ENCODE measurements at places on chromosomes 7 and 10. TPM values are rescaled to one million over a fixed set of nuclear protein-coding genes. Genes with fewer than 3 reads are reported as not detected.
A peak's percentile ranks its signal among the peaks of the same experiment; 100 is the strongest.

GRCh38 chr10:117503244-117504205, 39.0 kb upstream of the EMX2 start:
- H3K4me3 ChIP-seq = no peak overlapping the region
- H3K27ac ChIP-seq = no peak overlapping the region
- DNase-seq = no peak
- H3K4me1 ChIP-seq = no peaks in the 10 kb centered on the region
- no peaks in the 10 kb centered on the region for H3K36me3 ChIP-seq

Gene CLRN3
- not detected for total RNA-seq

DNA sequence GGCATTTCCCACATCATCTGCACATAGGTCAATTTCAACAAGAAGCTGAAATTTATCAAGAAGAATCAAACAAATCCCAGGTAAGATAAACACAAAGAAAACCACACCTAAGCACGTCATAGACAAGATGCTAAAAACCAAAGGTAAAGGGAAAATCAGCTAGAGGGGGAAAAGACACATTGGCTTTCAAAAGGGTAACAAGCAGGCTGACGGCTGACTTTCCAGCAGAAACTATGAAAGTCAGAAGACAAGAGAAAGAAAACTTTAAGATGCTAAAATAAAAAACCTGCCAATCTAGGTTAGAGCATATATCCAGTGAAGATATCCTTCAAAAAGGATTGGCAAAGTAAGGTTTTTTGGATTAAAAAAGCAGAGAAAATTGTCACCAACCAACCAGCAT, 59.9 kb upstream of the RHEB start:
- H3K27ac ChIP-seq = no peak overlapping the region
- no peaks in the 10 kb centered on the region for H3K27me3 ChIP-seq
- H3K4me1 ChIP-seq = no peaks in the 10 kb centered on the region
- peaks cover 12% of the 10 kb centered on the region for H3K36me3 ChIP-seq
- H3K4me3 ChIP-seq = no peak overlapping the region
- DNase-seq = no peak

Gene ACTR3C
- 4.6 TPM for total RNA-seq

DNA sequence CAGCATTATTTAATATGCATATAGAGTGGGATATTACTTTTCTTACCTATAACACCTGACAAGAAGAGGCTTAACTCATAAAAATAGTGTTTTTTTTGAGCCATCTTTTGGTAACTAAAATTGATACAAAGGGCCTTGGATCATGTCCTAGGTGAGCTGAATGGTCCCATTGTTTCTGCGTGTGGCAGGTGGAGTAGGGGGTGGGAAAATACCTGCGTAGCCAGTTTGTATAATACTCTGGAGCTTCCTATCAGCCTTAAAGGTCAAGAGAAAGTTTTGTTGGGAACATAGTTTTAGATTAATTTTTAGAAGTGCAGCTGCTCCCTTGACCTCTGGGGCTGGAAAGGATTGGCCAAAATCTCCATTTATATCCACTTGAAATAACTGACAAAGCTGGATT, 244.6 kb downstream of the PHTF2 start:
- no peak overlapping the region for H3K27ac ChIP-seq
- H3K27me3 ChIP-seq = peaks cover 6% of the 10 kb centered on the region
- H3K36me3 ChIP-seq = no peaks in the 10 kb centered on the region
- no peak for DNase-seq
- peaks cover 4% of the 10 kb centered on the region for H3K4me1 ChIP-seq

DNA sequence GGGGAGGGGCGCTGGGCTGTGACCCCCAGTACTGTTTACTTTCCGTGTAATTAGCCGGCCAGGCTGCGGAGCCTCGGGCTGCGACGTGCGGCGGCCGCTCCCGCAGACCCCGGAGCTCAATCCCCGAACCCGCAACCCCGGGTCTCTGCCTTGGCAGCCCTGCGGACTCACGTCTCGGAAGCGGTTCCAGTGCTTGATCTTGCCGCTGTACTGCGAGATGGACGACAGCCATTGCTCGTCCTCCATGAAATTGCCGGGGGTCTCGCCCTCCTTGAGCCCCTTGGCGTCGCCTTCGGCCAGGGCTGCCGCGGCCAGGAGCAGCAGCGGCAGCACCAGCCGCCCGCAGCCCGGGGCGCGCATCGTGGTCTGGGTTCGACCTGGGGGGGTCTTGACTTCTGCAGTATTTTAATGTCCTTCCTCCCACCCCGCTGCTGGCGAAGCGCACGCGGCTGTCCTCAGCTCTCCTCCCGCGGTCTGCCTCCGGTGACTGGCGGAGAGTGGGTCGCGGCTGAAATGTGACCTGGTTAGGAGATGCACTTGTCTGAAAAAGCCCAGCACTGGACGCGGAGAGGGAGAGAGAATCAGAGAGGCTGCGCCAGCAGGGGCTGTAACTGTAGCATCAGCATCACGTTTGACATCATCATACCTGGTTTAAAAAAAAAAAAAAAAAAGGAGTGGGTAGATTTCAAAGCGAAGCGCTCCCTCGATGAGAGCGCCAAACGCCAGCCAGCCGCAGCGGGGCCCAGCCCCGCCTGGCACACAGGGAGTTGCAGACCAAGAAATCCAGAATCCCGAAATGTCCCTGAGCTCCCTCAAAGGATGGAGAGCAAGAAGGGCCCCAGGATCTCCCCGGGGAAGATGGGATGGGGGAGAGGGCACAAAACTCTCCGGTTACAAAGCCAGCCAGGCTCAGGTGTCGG, at the start of gene SPOCK2:
Gene SPOCK2 (minus strand): TSS at position 583 of the 920 bp plus-strand sequence. CDS start 223 bp downstream, at position 360.
- no peaks in the 10 kb centered on the region for H3K27me3 ChIP-seq
- H3K36me3 ChIP-seq = peaks cover 41% of the 10 kb centered on the region
- peak within 1 kb of the TSS; percentile 99 for H3K27ac ChIP-seq
- H3K4me1 ChIP-seq = peaks cover 58% of the 10 kb centered on the region

Gene SEM1
- total RNA-seq = 41.5 TPM

DNA sequence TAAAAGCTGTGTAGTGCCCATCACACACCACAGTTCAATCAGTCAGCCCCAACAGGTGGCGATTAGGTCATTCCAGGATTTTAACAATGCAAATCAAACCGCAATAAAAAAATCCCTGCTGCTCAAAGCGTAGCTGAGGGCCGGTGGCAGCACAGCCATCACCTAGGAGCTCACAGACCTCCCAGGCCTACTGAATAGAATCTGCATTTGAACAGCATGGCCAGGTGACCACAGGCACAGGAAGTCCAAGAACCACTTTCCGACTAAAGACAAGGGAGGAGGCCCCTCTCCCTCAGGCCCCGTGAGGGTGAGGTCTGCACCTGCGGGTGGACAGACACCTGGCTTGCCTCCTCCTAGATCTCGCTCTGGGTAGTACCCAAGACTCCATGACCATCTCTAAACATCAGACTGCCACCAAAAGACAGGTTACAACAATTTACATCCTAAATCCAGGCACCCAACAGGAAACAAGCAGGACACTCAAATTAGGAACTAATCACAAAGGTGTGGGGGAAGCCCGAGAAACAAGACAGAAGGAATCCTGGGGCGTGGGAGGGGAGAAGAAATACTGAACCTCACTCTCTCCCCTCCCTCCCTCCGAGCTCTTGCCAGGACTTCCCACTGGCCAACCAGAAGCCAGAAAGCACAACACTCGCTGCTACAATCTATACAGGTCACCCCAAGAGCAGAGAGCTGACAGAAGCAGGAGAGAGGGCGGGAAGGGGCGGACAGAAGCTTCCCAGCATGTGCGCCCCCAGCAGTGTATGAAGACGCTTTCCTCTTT, 19.2 kb downstream of the GNA12 start:
- H3K27ac ChIP-seq = no peak overlapping the region
- no peaks in the 10 kb centered on the region for H3K27me3 ChIP-seq
- no peak for DNase-seq

Measured in activated CD8-positive, alpha-beta T cell treated with anti-CD3 and anti-CD28 coated beads, Interleukin-2, amount 10 ng/mL, durations not matched to agents 7 days and 5 days (primary cell).